ENCODE measurements at places on chromosomes 3 and 15.

- DNase-seq = no peak
These were observed 15.0 kb upstream of the THUMPD3 start for GRCh38 chr3:9347887-9348286.

DNA sequence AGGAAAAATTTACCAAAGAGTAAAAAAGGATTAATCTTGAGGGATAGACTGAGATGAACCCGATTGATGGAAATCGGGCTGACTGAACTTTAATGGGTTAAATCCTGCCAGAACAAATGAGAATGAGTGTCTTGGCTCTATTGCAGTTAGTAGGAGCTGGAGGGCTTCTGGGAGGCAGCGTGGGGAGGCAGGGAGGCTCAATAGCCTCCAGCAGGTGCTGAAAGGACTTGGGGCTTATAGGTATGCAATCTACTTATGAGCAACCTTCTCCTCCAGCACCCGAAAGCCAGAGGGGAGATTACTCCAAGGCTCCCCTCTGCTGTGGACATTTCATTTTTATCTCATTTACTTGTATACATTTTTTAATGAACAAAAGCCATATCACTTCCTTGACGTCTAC, 1.0 kb upstream of the CRYBG3 start:
- no peak for DNase-seq

DNA sequence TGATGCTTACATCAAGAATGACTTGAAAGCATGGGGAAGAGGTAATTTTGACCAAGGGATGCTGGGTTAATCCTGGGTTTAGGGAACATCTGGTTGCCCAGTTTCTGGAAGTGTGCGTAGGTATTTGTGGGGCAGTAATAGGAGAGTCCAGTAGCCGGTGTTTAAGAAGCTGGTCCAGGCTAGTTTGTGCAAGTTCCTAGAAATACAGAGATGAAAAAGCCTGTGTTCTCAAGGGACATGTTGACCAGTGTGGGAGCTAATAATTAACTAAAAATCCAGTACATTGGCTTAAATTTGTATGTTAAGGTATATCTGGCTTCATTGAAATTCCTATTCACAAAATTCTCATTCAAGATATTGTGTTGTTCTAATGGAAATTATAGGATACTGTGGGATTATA, 51.2 kb downstream of the UBE2E2 start:
- DNase-seq = no peak

DNA sequence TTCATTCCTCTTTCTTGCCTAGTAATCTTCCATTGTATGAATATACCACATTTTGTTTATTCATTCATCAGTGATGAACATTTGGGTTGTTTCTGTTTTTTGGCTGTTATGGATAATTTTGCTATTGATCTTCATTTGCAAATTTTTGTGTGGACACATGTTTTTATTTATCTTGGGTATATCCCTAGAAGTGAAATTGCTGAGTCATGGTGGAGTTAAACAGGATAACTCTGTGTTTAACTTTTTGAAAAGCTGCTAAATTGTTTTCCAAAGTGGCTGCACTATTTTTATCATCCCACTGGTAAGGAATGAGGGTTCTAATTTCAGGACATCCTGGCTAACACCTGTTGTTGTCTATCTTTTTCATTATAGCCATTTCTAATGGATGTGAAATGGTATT, 74.6 kb upstream of the ARL6 start:
- DNase-seq = no peak

- DNase-seq = no peak
These were observed 33.0 kb downstream of the CLEC3B start for GRCh38 chr3:45059132-45059531.
